ENCODE measurements at places on chromosomes 1 and 21.

GRCh38 chr1:25729790-25730644 is 70.0 kb upstream of the SELENON start:
- peak; percentile 61 for DNase-seq

DNA sequence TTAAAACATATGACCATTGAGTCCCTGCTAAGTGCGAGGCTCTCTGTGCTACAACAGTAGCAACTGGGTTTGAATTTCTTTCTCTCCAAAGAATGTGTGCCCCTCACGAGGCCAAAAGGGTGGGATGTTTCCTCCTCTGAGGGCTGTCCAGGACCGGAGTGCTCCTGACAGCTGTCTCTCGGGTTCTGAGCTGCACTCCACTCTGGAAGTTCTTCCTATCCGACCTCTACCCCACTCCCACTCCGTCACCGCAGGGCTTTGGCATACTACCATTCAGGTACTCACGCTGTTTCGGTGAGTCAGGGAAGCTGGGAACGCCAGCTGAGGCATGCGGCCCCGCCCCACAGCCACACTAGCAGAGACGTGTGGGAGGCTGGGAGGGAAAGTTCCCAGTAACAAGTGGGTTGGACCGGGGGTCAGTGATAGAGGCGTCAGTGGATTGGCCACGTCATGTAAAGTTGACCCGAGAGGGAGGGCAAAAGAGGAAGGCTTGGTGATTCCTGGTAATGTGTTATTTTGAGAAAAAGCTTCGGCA is 705 bp upstream of the SLC50A1 start:
- no peak for DNase-seq

- DNase-seq = no peak
Measured at GRCh38 chr21:25573409-25574206, 33.7 kb downstream of the MRPL39 start.

DNA sequence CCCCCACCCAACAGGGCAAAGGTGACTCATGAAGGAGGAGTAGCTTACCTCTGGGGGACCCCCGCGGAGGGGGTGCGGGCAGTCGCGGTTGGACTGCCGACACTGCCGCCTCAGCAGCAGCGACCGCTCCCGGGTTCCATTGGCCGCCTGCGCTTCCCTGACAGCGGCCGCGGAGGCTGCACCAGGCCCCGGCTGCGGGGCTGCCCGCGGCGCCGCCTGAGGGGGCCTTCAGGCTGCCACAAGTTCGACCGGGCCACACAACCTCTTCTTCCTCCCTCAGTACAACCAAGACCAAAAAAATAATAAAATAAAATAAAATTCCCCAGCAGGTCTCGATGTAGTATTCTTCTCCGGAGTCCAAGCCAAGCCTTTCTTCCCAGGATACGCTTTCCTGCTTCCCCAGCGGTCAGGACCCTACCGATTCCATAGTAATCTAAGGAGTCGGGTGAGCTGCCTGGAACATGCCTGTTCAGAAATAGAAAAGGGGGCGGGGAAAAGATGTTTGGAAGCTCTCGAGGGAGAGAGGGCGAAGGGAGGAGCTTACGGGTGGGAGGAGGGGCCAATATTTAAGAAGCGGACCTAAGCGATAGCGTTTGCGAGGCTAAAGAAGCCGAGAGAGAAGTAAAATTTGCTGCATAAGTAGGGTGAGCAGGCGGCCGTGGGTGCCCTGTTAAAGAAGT is at the start of gene PI4KB:
Gene PI4KB, minus strand, starts transcription at position 194 of the 680 bp plus-strand sequence. CDS start 10,935 bp downstream, outside the sequence.
- DNase-seq = peak; percentile 100

DNA sequence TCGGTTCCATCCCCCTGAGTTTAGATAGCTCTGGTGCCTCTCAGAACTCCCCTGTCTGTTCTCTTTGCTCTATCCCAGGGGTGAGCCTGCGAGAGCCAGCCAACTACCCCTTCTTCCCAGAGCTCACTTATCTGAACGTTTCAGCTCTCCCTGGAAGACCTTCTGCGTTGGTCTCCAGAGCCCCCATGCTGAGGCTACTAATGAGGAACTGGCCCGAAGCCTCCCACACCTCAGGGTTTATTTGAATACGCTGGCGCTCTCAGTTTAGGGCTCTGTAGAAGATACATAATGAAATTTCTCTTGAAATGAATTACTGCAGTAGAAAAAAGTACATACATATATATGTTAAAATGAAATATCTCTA is 43.5 kb downstream of the TCEANC2 start:
- DNase-seq = no peak

DNA sequence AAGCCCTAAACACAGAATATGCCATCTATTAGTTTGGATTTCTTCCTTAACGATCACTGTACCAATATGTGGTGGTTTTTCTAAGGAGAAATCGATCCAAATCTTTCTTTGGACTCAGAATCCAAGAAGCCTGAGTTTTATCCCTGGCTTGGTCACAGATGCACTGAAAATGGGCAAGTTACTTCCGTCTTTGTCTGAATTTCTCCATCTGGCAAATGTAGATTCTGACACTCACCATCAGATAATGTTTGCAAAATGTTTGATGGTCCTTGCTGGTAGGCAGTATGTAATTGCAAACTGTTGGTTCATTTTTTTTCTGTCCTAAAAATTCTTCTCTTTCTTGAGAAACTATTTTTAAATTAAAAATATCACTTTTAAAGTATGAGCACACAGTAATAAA is 115.0 kb downstream of the TSEN15 start:
- no peak for DNase-seq

DNA sequence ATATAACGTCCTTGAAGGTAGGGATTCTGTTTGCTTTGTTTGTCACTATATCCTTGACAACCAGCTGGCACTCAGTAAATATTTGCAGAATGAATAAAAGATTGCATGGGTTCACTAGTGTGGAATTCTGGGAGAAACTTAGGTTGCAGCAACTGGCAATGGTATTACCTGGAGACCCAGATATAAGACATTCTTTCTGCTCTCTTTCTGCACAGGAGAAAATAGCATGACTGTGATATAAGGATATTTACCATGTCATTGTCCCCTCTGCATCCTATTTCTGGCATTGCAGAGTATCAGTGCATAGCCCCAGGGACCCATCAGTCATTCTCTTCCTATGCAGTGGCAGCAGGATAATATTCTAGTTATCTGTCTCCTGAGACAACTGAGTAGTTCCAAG is 308.9 kb upstream of the LRRC7 start:
- no peak for DNase-seq

DNA sequence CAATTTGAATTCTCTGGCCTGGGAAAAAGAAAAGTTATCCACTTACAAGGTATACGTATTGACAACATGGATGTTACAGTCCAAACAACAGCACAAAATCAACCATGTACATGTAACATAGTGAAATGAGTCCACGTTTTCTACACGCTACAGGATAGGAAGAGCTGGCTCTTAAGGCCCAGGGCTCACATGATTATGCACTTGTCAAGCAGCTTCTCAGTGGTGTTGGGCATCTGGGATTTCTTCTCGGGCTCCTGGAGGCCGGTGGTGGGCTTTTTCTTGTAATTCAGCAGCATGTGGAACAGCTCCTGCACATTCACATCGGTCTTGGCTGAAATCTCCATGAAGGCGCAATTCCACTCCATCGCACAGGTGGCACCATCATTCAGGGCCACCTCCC is 4.0 kb downstream of the DIRAS3 start:
- DNase-seq = no peak

GRCh38 chr1:234544087-234544579 is 65.2 kb upstream of the TARBP1 start:
- peak; percentile 72 for DNase-seq

DNA sequence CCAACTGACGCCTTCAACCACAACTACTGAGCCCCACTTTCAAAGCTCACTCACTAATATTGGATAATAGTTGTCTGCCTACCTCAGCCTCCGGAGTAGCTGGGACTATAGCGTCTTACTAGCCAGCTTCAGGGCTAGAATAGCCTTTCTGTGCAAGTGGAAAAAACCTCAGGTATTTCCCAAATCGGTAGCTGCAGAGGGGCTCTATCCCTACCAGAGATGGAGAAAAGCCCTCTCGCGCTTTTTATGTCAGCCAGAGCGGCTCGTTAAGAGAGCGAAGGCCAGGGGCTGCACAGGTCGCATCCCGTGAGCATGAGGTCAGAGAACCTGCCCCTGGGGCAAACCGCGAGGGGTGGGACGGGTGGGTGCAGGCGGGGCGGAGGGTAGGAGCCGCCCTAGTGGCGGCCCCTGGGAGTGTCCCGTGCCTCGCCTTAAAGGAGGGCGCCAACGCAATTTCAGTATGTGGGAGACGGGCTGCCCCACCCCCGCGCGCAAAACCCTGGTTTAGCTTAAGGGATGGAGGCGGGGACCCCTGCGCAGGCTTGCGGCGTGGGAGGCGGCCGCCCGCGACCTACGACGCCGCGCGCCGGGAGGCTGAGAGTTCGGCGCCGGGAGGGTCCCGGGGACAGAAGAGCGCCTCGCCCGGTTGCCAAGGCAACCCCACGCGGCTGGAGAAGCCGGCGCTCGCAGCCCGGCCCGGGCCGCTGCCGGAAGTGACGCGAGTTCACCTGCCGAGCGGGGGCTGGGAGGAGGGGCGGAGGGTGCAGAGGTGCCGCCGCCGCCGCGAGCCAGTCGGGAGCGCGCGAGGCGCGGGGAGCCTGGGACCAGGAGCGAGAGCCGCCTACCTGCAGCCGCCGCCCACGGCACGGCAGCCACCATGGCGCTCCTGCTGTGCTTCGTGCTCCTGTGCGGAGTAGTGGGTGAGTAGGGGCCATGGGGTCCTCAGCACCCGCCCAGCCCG is at the start of gene CXADR:
Gene CXADR, plus strand, starts transcription at position 791 of the 961 bp plus-strand sequence. Its CDS starts 87 bp downstream, at position 878.
- peak; percentile 96 for DNase-seq

- no peak for DNase-seq
Measured at GRCh38 chr21:14080040-14080763, 130.6 kb downstream of the LIPI start.

- peak; percentile 65 for DNase-seq
Measured at GRCh38 chr1:207454046-207454964, at the start of gene CR2. Gene CR2, plus strand, starts transcription at chr1:207454328. Its CDS starts 91 bp downstream, at chr1:207454419.

DNA sequence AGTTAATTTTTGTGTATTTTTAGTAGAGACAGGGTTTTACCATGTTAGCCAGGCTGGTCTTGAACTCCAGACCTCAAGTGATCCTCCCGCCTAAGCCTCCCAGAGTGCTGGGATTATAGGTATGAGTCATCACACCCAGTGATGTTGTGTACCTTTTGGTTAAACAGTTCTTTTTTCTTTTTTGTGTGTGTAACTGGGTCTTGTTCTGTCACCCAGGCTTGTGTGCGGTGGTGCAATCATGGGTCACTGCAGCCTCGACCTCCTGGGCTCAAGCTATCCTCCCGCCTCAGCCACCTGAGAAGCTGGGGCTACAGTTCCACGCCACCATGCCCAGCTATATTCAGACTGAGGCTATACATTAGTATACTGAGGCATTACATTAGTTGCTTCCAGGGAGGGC is 37.8 kb downstream of the GABPB2 start:
- DNase-seq = no peak

- DNase-seq = peak; percentile 97
Measured at GRCh38 chr1:183635606-183636333, at the start of gene ARPC5. Gene ARPC5, minus strand, starts transcription at chr1:183635783. Its CDS starts 124 bp downstream, at chr1:183635659.

GRCh38 chr1:151964510-151964909 is 29.1 kb downstream of the S100A10 start:
- DNase-seq = no peak

DNA sequence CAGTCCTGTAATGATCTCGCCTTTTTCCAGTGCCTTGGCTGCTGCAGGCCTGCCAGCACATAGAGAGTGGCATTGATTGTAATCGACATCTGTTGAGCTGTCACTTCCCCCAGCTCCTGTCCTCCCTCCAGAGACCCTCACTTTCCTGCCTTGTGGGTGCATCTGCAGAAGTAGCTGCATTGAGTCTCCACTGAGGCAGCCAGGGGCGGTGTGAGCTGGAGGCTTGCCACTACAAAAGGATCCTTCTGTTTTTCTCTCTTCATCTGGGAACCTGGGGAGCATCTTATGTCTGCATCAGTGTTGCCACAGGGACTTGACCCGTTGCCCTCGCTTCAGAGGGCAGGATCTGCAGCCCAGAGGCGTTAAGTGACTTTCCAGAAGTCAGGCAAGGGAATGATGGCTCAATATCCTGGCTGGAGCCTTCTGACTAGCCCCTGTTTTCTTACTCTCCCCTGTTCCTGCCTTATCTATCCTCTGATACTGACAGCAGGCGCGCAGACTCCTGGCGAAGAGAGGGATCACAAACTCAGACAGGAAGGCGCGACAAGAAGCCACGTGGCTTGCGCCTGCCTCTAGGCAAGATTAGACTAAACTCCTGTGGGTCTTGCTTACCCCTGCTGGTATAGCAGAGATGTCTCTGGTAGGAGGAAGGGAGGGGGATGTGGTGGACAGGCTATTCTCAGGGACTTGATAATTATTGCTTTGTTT is 13.3 kb upstream of the FMOD start:
- peak; percentile 63 for DNase-seq

DNA sequence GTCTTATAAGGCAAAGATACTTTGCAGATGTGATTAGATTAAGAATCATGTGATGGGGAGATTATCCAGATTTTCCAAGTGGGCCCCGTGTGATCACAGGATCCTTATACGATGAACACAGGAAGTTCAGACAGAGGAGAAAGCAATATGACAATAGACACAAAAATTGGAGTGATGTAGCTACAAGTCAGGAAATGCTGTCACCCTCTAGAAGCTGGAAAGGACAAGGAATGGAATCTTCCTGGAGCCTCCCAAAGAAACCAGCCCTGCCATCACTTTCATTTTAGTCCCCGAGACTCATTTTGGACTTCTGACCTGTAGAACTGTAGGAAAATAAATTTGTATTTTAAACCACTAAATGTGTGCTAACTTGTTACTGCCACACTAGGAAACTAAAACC is 61.9 kb upstream of the C1orf21 start:
- DNase-seq = no peak

- no peak for DNase-seq
Measured at GRCh38 chr1:201461645-201462441, 7.1 kb downstream of the PHLDA3 start.

GRCh38 chr21:27548486-27548885 is 581.6 kb upstream of the ADAMTS5 start:
- DNase-seq = no peak

GRCh38 chr1:116367256-116367945 is 5.6 kb upstream of the ATP1A1 start:
- DNase-seq = no peak

- DNase-seq = no peak
Measured at GRCh38 chr1:9453779-9454418, 85.4 kb upstream of the SLC25A33 start.

DNA sequence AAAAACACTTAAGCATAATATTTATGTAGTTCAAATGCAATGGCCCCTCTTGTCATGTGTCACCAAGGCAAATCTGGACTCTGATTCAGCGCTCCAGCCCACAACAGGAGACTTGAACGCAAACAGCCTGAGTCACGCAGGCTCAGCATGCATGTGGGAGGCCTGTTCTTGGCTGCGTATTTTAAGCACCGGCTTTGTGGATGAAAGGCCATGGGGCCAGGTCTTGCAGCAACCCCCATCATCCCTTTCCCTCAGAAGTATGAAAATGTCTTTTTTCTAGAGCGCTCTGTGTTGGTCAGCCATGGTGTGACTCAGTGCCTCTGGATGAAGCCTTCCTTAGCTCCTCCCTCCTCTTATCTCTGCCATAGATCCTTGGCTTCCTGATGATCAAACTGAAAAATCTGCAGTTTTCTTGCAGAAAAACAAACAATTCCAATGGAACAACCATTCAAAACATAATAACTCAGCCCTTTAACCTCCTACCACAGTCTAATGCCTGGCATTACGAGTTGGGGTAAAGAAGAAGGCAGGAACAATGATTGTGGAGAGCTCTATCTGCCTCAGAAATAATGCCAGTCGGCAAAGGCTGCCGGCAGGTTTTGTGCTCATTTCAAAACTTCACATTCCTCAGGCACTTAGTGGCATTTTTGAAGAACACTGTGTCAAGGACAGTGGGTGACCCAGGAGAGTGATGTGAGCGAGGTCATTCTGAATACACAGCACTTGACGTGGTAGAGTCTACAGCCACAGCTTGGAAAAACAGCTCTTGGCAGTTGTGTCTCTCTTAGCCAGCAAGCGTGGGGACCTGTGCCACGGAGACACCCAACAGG is 167.5 kb downstream of the CLIC6 start:
- DNase-seq = no peak
